Lower lobe of right lung (tissue), 2 donors: ENCODE measurements at places on chromosomes 2 and 18. TPM values are rescaled to one million over a fixed set of nuclear protein-coding genes. Genes with fewer than 3 reads are reported as not detected.

The CD207 gene
- 3.0 TPM for total RNA-seq

The NDUFS1 gene
- 58.2 TPM for total RNA-seq

The C1QL2 gene
- total RNA-seq: not detected

The ELOA2 gene
- total RNA-seq: not detected

- H3K36me3 ChIP-seq: peaks cover 100% of the 10 kb centered on the region
- peak; percentile 24 for DNase-seq
- H3K27ac ChIP-seq: no peak overlapping the region
- no peak overlapping the region for H3K4me3 ChIP-seq
- no peaks in the 10 kb centered on the region for H3K4me1 ChIP-seq
These were observed 42.0 kb downstream of the ANO7 start for GRCh38 chr2:241230435-241230834.

DNA sequence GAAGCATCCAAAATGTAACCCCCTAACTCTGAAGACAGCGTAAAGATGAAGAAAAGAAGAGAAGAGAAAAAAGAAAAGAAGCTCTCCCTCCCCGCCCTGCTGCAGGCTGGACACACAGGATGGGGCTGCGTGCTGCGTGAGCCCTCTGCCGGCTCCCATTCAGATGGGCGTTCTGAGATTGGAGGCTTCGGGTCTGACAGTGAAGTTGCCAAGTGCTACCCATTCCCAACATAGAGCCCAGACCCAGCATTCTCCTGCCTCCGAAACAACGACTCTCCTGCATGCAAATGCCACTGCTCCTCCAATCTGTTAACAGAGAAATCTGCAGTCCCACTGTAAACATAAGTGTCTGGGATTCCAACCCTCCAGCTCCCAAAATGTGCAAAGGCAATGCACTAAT, 234.9 kb downstream of the BCL11A start:
- H3K36me3 ChIP-seq: no peaks in the 10 kb centered on the region
- H3K4me3 ChIP-seq: no peak overlapping the region

DNA sequence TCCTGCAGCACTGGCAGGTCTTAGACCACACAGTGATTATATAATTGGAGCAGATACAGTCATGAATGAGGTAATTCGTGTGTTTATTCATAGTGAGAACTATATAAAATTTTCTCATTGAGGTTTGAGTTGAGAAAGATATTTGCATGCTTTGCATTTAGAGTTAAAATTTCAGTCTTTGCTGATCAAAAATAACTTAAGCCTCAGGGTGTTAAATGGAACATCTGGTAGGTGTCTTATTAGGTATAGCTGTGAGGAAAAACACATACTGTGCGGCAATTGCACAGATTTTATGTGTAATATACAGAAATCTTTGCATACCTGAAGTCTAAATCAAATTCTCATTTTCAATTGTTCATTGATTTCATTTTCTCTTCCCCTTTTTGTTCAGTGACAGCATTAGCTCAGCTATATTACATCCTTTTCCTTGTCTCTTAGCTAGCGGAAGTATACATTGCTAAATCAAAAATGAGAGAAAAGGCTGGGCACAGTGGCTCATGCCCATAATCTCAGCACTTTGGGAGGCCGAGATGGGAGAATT, 21.2 kb downstream of the GORASP2 start:
- H3K4me1 ChIP-seq: peaks cover 5% of the 10 kb centered on the region
- no peaks in the 10 kb centered on the region for H3K27me3 ChIP-seq
- no peak overlapping the region for H3K4me3 ChIP-seq
- no peak overlapping the region for H3K27ac ChIP-seq
- H3K36me3 ChIP-seq: peaks cover 61% of the 10 kb centered on the region

DNA sequence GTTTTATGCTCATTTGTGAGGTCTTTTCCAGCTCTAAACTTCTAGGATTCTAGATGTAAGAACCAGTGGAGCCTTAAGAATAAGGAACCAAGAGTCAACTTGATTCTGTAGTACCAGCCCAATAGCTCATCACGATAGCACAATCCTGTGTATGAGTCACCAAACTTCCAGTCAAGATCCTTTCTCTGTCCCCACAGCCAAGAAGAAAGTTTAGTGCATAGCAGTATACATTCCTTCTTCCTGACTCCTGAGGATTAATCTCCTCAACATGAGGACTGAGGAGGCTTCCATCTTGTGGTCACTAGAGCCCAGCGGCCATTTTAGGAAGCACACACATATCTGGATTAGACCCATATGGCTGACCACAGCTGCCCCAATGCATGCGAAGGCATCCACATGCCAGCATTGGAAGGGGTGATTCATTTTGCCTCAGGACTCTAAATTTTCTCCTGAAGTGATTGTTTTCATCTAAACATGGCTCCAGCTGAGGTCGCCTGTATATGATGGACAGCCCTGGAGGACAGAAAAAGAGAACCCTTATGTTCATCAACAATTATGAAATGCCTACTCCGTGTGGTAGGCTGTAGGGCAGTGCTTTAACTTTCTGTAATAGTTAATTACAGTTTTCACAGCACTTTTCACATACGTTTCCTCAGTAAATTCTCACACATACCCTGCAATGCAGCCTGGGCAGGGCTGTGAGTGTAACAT, 53.5 kb downstream of the RASGRP3 start:
- no peaks in the 10 kb centered on the region for H3K36me3 ChIP-seq
- no peaks in the 10 kb centered on the region for H3K27me3 ChIP-seq
- H3K27ac ChIP-seq: no peak overlapping the region

- peaks cover 72% of the 10 kb centered on the region for H3K36me3 ChIP-seq
- H3K4me1 ChIP-seq: no peaks in the 10 kb centered on the region
- no peak overlapping the region for H3K27ac ChIP-seq
- no peak overlapping the region for H3K4me3 ChIP-seq
- no peaks in the 10 kb centered on the region for H3K27me3 ChIP-seq
These were observed 20.7 kb downstream of the SFT2D3 start for GRCh38 chr2:127721978-127722355.

DNA sequence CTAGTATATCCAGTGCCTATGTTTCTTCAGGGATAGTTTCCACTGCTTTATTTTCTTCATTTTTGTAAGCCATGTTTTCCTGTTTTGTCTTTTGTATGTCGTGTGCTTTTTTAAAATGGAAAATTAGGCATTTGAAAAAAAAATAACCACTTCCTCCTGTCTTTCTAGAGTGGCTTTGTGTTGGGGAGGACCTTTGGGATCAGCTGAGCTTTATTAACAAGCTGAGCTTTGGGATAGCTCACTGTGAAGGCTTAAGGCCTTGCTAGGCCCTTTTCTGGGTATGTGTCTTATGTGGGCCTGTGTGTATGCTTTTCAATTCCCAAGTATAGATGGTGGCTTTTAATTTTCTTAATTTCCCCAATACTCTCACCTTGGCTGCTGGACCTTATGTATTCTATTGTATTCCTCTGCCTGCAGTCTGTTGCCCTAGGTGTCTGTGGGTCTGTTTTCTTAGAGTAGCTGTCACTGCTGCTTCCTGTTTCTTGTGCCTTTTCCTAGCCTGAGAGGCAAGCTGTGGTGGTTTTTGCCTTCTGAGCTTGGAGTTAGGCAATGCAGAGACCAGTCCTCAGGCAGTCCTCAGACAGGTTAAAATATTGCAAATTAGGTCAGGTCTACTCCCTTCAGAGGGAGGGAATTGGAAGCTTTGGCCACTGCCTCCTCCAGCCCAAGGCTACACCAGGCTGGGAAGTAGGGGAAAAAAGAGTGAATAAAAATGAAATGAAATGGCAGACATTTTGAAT, 134.7 kb downstream of the LDLRAD4 start:
- no peak overlapping the region for H3K4me3 ChIP-seq
- no peaks in the 10 kb centered on the region for H3K27me3 ChIP-seq
- H3K27ac ChIP-seq: no peak overlapping the region
- H3K36me3 ChIP-seq: no peaks in the 10 kb centered on the region
- H3K4me1 ChIP-seq: no peaks in the 10 kb centered on the region
- no peak for DNase-seq

- no peak overlapping the region for H3K27ac ChIP-seq
- H3K27me3 ChIP-seq: no peaks in the 10 kb centered on the region
- no peaks in the 10 kb centered on the region for H3K4me1 ChIP-seq
- no peak overlapping the region for H3K4me3 ChIP-seq
These were observed 193.0 kb upstream of the RGPD4 start for GRCh38 chr2:107633580-107634147.

- H3K4me3 ChIP-seq: no peak overlapping the region
- DNase-seq: no peak
- H3K36me3 ChIP-seq: no peaks in the 10 kb centered on the region
These were observed 1.8 kb downstream of the SLC9A4 start for GRCh38 chr2:102474785-102475184.

- DNase-seq: no peak
- H3K27ac ChIP-seq: peak overlapping the region; percentile 95
- peaks cover under 1% of the 10 kb centered on the region for H3K36me3 ChIP-seq
- H3K4me3 ChIP-seq: peak overlapping the region; percentile 99
- no peaks in the 10 kb centered on the region for H3K27me3 ChIP-seq
These were observed 1.5 kb downstream of the SFXN5 start for GRCh38 chr2:73069855-73070642.
